ENCODE measurements at places on chromosomes 6 and 20. TPM values are rescaled to one million over a fixed set of nuclear protein-coding genes. Genes with fewer than 3 reads are reported as not detected.
A peak's percentile ranks its signal among the peaks of the same experiment; 100 is the strongest.

GRCh38 chr6:27582928-27583725, 110.2 kb upstream of the ZNF184 start:
- no peak for ATAC-seq

DNA sequence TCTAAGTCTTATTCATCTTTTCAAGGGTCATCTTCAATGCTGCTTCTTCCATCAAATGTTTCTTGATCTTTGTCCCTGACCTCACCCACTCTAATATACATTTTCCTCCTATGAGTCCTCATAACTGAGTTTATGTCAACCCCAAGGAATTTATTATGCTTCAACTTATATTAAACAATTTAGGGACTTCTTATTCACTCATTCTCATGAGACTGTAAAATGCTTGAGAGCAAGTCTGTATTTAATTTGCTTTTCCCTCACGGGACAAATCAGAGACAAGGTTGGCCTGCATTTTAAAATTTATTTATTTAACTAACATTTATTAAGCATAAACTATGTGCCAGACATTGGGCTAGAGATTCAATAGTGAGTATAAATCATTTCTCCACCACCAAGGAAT, 312.0 kb upstream of the NT5E start:
- ATAC-seq = no peak

DNA sequence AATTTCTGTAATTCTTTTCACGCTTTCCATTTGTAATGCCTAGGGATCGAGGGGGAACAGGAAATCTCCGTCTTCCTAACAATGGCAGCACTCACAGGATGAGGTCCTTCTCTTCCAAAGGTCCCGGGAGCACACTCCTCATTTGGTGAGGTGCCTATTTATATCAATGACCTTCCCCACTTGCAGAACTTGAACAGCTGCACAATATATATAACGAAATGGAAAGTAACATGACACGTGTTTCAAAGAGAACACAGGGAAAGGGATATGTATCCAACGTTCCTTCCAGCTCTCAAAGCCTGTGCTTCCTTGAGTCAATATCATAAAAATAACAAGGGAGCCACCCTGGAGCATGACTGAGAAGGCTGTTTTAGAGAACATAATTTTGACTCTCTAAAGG, 78.6 kb upstream of the RBM24 start:
- ATAC-seq = no peak

- peak; percentile 10 for ATAC-seq
Observed at GRCh38 chr6:140382355-140382754, 1007.9 kb upstream of the CITED2 start.

- ATAC-seq = no peak
Observed at GRCh38 chr6:56729719-56730118, 87.0 kb upstream of the DST start.

- ATAC-seq = no peak
Observed at GRCh38 chr6:167027772-167028171, 28.6 kb downstream of the CEP43 start.

- no peak for ATAC-seq
Observed at GRCh38 chr6:170473301-170473717, 79.8 kb downstream of the PSMB1 start.

DNA sequence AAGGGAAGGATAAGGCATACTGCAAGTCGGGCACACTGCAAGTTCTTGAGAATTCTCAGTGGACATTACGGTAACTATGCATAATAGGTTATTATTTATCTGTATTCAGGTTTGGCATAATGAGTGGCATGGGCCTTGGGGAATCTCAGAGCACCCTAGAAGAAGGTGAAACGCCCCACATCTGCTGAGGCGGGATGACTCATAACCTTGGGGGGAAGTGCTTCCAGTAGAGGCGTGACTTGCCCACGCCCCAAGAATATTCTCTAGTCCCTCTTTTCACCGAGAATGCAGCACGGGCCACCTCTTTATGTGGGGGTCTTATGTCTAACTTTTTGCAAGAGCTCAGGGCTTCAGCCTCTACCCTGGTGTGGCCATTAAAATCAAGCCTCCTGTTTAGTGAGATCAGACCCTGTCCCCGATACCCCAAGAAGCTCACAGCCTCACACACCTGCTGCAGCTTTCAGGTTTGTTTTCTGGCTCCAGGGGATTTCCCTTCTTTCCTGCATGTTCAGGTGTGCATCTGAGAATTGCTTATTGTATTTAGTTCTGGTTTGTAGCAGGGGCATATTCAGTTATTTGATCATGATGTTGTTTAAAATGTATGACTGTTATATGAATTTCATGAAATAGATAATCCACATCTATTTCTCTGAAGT, 19.1 kb downstream of the ZFP64 start:
- ATAC-seq = no peak

DNA sequence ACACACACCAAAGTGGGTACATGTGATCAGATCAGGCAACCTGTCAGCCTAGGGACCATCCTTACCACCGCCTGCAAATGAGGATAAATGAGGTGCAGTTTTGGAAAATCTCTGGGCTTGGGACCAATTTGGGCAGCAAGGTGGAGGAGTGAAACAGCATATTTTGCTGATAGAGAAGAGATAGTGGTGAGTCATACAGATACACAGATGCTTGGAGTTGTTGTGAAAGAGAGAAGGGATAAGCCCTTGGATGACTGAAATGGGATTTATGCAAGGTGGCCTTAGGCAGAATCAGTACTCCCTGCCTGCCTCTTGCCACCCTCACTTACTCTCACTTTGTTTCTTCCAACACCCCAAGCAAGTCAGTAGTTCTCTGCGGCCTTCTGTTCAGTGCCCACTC, 34.7 kb downstream of the BMP2 start:
- no peak for ATAC-seq

DNA sequence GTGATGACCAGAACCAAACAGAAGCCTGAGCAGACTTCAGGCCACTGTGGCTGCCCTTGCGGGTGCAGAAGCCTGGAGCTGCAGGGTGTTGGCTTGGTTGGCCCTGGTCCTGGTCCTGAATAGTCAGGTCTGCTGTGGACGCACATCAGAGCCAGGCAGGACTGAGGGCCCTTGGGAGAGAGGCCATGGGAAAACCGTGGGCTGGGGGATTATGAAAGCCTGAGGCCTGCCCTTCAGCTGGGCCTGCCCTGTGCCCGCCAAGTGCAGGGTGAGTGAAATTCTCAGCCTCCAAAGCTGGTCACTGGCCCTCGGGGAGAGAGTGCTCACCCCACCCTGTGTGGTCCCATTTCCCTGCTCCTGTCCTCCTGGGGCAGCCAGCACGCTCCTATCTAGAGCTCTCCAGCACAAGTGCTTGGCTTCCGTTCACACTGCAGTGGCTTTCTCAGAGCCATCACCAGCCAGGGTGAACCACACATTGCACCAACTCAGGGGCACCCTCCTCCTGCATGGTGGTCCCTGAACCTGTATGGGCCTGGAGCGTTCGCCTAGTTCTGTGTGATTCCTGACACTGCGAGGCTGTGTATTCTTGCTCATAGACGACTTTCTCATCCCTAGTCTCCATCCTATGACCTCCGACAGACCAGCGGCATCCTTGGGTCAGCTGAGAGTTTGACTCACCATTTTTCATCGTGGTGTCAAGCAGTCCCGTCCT, 146.1 kb downstream of the TTLL2 start:
- no peak for ATAC-seq

- no peak for ATAC-seq
Observed at GRCh38 chr20:46773680-46774079, 64.2 kb downstream of the SLC2A10 start.

DNA sequence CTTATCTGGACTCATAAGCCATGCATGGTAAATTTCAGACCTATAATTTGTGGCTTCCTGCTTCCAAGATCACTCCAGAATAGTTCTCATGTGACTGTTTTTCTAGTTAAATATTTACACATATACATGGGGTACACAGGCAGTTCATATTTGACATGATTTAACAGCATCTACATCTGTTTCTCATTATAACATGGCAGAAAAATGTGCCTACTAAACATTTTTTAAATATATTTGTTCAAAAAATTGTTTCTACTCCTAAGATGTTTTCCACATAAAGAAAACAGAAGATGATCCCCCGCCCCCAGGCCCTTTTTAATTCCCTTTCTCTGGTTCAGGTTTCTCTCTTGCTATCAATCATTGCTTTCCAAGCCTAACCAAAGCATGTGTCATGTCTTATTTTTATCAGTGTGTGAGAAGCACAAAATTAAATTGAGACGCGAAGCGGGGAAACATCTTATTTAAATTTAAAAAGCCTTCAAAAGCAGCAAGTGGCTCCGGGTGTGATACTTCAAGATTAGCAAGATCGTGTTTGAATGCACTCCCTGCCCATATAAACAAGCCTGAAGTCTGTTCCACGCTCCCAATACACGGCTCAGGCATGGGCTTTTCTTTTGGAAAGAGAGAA, 37.3 kb downstream of the IPCEF1 start:
- no peak for ATAC-seq

Gene ANKRD66
- total RNA-seq = not detected

Gene HTR1E
- total RNA-seq = 0.81 TPM

Gene NRM
- 7.7 TPM for total RNA-seq

Gene CAGE1
- total RNA-seq = not detected

Gene KCNS1
- total RNA-seq = not detected

Gene NKAIN4
- total RNA-seq = not detected

Gene ZBTB46
- 8.2 TPM for total RNA-seq

Gene GJA10
- not detected for total RNA-seq

Gene CFAP206
- not detected for total RNA-seq

Gene MATN4
- not detected for total RNA-seq

Gene XKR7
- not detected for total RNA-seq

Gene CUTA
- 90.2 TPM for total RNA-seq

Gene LY6G6F
- not detected for total RNA-seq

All from gastroesophageal sphincter (tissue), 4 donors.